ENCODE measurements at places on chromosomes 4 and X.

- no peak for DNase-seq
These were observed 455.7 kb downstream of the GABRG1 start for GRCh38 chr4:45668128-45668527.

GRCh38 chrX:47956016-47956415, 47.8 kb downstream of the ZNF182 start:
- DNase-seq = no peak

- DNase-seq = no peak
These were observed 234.8 kb downstream of the SCFD2 start for GRCh38 chr4:53130896-53131561.

- DNase-seq = no peak
These were observed 657.1 kb upstream of the BOD1L1 start for GRCh38 chr4:14284578-14284977.

DNA sequence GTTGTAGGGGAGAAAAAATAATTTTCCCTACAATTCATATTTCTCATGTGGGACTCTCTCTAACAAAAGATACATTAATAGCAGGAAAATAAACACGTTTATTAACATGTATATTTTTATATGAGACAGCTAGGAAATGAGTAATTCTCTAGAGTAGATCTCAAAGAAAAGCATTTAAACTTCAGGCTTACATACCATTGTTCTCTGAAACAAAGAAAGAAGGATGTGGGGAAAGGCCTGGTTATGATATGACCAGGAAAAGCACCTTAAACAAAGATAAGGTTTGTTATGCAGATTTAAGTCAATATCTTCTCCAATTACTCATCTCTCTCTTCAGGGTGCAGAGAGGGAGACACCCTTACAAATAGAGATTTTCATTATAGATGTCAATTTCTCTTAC, 131.3 kb downstream of the SLC7A11 start:
- no peak for DNase-seq

DNA sequence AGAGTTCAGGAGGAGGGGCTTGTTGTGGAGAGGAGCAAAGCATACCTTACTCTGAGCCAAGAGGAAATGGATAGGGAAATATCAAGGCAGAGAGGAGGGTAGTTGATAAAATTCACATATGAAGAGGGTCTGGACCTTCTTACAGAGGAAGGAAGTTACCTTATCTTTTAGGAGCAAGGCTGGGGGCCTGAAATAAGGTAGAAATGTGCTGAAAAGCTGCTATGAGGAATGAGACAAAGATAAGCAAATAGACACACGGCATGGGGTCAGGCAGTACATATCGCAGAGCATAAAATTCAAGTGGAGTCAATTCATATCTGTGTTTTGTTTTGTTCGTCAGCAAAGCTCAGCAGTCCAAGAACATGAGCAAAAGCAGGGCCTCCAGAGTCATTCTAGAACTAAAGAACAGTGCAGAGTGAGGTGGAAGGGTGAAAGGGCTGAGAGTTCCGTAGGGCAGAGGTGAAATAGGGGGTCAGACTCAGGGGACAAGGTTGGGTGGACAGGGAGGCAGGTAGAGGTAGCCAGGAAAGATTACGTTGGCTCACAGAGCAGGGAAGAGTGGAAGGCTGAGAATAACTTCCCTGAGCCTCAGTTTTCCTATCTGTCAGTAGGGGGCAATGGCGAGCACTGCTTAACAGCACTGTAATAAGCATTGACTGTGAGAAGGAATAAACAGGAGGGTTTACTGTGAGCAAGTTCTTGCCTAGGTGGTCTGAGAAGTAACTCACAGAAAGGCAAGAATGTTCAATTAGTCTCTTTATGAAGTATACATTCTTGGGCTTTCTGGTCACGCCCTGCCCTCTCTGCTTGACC, 9.2 kb downstream of the VSIG4 start:
- DNase-seq = no peak

DNA sequence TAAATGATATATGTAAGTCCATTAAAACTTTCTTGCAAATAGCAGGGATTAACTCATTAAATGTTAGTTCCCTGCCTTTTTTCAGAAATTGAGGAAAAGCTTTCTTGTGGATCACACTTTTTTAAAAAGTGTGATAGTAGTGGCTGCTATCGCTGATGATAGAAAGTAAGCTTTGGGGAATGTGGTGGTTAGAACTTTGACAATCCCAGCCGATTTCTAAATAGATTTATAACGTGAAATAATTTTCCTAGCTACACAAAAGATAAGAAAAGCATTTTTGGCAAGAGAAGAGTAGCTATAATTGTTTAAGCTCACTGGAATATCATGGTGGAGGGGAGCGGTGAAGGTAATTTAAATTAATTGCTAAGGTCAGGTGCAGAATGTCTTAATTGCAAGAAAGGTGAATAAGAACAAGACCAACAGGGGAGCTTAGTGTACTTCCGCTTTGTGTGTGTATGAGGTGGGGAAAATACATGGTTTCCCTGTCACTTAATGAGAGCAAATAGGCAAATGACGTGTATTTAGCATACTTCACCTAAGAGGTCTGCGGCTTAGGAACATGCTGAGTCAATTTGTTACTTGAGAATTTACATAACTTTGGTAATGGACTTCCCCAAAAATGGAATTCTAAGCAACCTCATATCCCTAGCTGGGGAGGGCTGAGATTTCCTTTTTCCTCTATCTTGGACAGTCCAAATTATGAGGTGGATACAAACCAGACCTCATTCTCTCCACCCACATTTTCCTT, 11.7 kb upstream of the IL21 start:
- DNase-seq = no peak

GRCh38 chr4:1638873-1639272, 45.2 kb downstream of the FAM53A start:
- no peak for DNase-seq

GRCh38 chrX:1453951-1454785, 1.5 kb upstream of the ASMTL start:
- DNase-seq = peak; percentile 90

DNA sequence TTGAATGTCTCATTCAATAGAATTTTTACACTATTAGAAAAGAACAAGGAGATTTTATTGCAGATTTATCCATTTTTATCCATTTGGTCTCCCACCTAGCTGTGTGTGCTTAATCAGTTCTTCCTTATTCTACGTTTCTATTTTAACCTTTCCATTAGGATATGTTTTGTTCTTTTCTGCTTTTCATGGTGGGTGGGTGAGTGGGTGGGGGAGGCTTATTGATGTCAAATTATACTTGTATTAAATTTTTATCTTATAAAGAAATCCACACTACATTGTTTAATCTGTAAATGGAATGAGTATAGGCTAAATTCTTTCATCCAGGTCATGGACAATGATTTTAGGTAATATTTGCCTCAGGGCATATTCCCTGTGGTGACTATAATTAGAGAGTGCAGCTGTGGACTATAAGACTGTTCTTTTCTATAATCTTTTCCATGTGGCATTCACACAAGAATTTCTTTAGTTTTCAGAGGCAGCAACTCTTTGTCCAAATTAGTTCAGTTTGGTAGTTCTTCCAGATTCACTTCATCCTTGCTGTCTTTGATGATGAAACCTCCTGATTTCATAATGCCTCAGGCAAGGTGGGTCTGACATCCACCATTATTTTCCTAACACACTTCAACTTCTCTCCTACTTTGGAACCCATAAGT, 2451.8 kb downstream of the PCDH7 start:
- DNase-seq = no peak

DNA sequence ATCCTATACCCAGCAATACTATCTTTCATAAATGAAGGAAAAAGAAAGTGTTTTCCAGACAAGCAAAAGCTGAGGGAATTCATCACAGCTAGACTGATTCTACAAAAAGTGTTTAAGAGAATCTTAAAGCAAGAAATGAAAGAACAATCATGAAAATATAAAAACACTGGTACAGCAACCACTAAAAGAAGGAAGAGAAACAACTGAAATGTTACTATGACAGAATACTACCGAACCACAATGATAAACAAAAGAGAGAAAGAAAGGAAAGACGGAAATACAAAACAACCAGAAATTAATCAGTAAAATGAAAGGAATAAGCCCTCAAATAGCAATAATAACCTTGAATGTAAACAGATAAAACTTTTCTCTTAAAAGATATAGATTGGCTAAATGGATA, 110.8 kb upstream of the AFF2 start:
- DNase-seq = no peak

GRCh38 chrX:24026432-24026831, 554 bp downstream of the KLHL15 start:
- DNase-seq = no peak

GRCh38 chr4:15231265-15232091, 196.4 kb upstream of the C1QTNF7 start:
- DNase-seq = peak; percentile 64

GRCh38 chr4:88522702-88523324, 763 bp downstream of the PYURF start:
- peak; percentile 68 for DNase-seq

GRCh38 chr4:189806506-189806905, 134.2 kb upstream of the FRG1 start:
- DNase-seq = no peak

GRCh38 chr4:169761846-169762245, 4.1 kb upstream of the HPF1 start:
- no peak for DNase-seq

GRCh38 chrX:130086447-130087206, 23.7 kb downstream of the ELF4 start:
- no peak for DNase-seq

- DNase-seq = no peak
These were observed 1.4 kb downstream of the INTU start for GRCh38 chr4:127634181-127634580.

- no peak for DNase-seq
These were observed 8.1 kb downstream of the RLIM start for GRCh38 chrX:74606342-74606741.

GRCh38 chrX:150983521-150984168, 510 bp downstream of the HMGB3 start:
- no peak for DNase-seq

DNA sequence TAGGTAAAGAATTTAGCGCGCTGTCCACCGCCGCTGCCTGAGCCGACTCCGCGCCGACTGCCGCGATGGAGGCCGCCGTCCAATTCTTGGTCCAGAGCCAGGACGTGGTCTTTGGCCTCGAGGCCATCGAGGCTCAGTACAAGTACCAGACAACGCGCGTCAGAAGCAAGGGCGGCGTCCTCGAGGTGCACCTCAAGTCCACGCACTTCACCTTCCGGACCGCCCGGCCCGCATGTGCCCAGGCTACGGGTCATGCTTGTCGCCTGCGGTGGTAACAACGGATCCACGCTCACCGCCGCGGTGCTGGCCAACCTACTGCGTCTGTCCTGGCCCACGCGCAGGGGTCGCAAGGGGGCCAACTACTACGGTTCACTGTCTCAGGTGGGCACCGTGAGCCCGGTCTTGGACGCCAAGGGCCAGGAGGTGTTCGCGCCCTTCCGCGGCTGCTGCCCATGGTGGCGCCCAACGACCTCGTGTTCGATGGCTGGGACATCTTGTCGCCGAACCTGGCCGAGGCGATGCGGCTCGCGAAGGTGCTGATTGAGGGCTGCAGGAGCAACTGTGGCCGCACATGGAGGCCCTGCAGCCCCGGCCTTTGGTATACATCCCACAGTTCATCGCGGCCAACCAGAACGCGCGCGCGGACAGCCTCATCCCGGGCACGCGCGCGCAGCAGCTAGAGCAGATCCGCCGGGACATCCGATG, 128.0 kb downstream of the ANAPC4 start:
- DNase-seq = no peak

DNA sequence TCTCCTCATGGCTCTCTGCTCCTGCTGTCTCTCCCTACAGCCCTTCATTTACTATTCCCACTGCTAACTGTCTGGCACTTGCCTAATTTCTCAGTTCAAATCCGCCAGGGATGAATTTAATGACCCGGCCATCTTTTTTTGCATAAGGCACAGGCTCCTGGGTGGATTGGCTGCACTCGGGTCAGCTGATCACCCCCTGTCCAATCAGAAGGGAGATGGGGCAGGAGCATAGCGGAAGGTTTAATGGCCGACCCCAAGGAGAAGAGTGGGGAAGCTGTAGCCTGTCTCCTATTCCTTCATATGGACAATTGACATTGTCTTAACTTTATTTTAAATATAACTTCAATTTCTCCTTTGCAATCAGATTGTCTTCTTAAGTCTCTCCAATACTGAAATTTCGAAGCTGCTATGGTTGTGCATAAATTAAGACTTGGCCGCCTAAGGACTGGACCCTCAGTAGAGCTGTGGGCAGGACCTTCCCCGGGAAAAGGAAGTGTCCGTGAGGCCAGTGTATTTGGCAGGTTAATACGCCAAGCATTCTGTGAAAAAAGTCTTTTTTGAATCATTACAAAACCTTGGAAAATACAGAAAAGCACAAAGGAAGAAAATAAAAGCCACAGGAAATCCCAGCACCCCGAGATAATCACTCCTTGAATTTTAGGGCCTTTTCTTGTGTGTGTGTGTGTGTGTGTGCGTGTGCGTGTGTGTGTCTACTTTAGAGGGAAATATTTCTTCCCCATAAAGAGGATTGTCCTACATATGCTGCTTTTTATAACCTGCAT, 55.5 kb downstream of the SMIM20 start:
- no peak for DNase-seq

- DNase-seq = no peak
These were observed 97.4 kb downstream of the COL4A5 start for GRCh38 chrX:108537005-108537404.

DNA sequence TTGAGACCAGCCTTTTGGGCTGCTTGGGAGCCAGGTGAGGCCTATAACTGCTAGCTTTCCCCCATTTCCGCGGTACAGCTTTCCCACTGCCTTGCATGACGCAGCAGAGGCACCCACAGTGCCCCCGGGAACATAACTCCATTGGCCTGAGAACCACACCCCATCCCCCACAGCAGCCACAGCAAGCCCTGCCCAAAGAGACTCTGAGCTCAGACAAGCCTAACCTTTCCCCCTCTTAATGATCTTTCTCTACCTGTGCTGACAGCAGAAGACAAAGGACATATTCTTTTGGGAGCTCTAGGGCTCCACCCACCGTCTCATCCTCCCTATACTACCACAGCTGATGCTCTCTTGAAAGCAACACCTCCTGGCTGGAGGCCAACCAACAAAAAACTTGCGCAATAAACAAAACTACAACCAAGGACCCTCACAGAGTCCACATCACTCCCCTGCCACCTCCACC, 114.8 kb downstream of the FANCB start:
- DNase-seq = no peak

GRCh38 chr4:101259876-101260275, 87.5 kb downstream of the PPP3CA start:
- DNase-seq = no peak

GRCh38 chr4:185002784-185003183, 15.5 kb upstream of the HELT start:
- no peak for DNase-seq

- no peak for DNase-seq
These were observed 8.0 kb downstream of the RPL34 start for GRCh38 chr4:108628411-108628810.

GRCh38 chr4:4872314-4872903, 12.9 kb downstream of the MSX1 start:
- DNase-seq = no peak
